ENCODE measurements at places on chromosomes 16 and 17.

DNA sequence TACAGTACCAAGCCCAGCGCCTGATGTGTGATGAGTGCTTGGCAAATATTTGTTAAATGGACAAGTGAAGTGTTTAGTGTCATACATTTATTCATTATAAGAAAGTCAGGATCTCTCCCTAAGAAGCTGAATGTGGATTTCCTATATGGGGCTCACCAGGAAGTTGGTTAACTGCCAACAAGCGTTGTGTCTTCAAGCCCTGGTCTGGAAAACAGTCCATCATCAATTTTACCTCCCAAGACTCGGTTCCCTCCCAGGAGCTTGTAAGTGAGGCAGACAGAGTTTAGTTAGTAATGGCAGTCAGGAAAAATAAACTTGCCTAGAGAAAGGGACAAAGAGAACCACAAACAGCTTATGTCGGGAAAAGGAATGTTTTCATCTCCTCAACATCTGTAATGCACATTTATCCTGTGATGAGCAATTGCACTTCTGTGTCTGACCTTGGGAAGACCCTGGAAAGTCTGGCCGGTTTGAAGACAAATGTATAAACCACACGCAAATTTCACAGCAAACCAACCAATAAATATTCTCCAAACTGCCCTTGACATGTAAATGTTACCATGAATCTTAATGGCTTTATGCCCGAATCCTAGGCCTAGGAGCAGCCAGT, 28.3 kb downstream of the C16orf95 start:
- no peak for DNase-seq

- DNase-seq: no peak
Measured at GRCh38 chr17:32266389-32267301, 1.0 kb downstream of the RHBDL3 start.

GRCh38 chr17:29145289-29146073, 34.7 kb downstream of the MYO18A start:
- peak; percentile 83 for DNase-seq

DNA sequence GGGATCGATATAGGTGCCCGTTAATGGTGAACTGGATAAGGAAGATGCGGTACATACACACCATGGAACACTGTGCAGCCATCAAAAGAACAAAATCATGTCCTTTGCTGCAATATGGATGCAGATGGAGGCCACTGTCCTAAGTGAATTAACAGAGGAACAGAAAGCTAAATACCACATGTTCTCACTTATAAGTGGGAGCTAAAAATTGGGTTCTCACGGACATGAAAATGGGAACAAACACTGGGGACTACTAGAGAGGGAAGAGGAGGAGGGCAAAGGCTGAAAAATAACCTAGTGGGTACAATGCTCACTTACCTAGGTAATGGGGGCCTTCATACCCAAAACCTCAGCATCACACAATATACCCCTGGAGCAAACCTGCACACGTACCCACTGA, 302.6 kb downstream of the XYLT1 start:
- DNase-seq: no peak

DNA sequence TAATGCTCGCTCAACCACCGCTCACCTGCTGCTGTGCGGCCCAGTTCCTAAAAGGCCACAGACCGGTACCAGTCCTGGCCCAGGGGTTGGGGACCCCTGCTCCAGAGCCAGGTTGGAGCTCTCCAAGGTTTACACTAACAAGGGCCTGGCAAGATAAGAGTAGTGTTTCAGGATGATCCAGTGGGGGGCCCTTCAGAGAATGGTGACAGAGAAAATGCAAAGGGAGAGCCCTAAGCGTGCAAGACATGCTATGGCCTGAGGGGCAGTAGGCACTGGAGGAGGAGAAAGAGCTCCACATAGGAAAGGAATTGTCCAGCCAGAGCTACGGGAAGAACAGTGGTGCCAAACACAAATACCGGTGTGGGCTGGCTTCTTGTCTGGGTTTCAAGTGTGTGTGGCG, 233.4 kb downstream of the STX8 start:
- DNase-seq: no peak

DNA sequence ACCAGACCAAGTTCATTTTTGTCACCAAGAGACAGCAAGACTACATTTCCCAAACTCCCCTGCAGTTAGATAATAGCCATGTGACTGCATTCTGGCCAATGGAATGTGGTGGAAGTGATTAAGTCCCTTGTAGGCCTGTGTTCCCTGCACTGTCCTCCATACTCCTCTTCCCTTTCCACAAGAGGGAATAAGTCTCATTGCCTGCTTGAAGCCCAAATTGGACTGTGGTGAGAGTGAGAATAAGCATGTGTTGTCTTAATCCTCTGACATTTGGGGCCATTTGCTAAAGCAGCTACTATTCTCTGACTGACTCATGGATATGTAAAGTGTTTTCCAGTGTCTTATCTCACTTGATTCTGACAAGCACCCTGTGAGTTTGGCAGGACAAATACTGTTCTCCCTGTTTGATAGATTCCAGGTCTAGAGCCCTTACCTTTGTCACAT, 20.7 kb downstream of the PIK3R6 start:
- peak; percentile 38 for DNase-seq
